T-helper 2 cell (primary cell): ENCODE measurements at places on chromosomes 5 and 9.

- DNase-seq, result no peak
Measured at GRCh38 chr5:115656404-115656803, 30.6 kb upstream of the TMED7 start.

- no peak for DNase-seq
Measured at GRCh38 chr5:111432883-111433536, 79.3 kb downstream of the STARD4 start.

GRCh38 chr9:136712690-136713544 is 545 bp downstream of the DIPK1B start:
- no peak for DNase-seq

- no peak for DNase-seq
Measured at GRCh38 chr5:116248432-116248831, 163.6 kb downstream of the COMMD10 start.

DNA sequence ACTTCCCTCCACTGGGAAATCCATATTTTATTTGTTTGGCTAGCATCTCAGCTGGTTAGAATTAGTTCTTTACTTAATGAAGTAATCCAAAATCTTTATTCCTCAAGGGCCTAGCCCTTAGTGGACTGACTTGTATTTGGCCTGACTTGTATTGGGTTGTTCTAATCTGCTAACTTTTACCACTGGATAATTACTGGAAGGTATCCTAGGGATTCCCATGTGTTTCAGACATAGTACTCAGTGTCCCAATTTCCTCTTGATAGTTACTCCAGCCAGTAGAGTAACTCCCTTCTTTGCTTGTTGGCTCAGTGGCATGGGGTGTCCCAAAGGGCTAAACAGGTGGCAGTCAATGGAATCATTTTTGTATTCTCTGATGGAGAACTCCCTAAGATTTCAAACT is 156.0 kb downstream of the DCP2 start:
- DNase-seq, result no peak

DNA sequence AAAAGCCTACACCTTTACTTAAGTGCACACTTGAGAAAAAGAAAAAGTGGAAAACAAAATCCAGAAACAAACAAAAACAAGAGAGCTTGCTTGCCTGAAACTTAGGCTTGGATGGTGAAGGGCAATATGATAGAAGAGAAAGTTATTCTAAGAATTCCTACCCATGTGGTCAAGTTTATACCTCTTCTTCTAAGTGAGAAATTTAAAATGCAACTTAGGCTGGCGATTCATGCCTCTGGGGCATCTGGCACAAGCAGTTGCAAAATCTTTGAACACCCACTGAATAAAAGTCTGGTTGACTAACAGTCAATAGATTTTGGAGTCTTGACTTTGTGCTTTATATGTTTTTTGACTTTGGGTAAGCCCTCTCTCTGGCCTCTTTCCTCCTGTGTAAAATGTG is 239.6 kb downstream of the KDM4C start:
- no peak for DNase-seq
